ENCODE measurements at places on chromosomes 3 and 15.

- DNase-seq, result no peak
Measured at GRCh38 chr3:45976191-45977091, 19.2 kb downstream of the FYCO1 start.

GRCh38 chr3:165553371-165553770 lies 283.9 kb downstream of the BCHE start:
- no peak for DNase-seq

DNA sequence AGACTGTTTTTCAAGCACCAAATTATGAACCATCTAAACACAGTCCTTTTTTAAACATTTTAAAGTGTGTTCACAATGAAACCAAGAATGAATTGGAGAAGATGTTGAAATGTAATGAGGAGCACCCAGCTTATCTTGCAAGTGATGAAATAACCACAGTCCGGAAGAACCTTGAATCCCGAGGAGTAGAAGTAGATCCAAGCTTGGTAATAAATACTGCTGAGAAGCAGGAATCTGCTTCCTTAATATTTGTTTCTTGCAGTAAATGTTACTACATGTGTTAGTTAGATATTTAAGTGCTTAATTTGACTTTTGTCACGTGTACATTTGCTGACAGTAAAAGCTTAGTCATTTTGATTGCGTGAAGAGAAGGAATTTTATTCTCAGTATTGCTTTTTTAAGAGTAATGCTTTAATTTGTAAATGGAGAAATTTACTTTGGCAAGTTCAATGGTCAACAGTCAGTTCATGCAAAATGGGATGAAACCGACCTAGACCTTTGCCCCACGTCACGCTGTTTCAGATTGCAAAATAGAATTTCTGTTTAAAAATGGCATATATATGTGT lies 69.8 kb downstream of the OPA1 start:
- DNase-seq, result peak; percentile 86

DNA sequence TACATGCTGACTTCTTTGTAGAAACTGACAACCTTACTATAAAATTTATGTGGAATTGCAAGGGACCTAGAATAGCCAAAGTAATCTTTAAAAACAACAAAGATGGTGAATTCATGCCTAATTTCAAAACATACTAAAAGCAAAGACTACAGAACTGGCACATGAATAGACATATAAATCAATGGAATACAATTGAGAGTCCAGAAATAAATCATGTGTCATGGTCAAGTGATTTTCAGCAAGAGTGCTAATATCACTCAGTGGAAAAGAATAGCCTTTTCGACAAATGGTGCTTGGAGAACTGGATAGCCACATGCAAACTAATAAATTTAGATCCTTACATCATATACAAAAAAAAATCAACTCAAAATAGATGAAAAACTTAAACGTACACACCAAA lies 8.7 kb downstream of the IMPG2 start:
- DNase-seq, result no peak

GRCh38 chr3:53938645-53939044 lies 47.0 kb upstream of the SELENOK start:
- peak; percentile 53 for DNase-seq

DNA sequence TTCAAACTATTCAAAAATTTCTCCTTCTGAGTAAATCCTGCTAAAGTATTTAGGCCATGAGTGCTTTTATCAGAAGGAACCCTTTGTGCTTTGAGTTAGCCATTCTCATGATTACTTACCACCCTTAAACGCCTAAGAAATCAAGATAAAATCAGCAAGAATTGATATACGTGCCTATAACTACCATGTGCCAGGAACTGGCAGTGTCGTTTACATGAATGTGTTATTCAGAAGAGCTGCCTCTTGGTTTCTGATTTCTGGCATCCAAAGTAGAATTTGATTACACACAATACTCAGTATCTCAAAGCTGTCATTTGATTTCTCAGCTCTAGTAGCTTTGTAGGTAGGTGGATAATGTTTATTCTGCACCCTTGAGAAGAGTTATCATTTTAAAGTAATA lies 351.3 kb upstream of the CCDC54 start:
- no peak for DNase-seq

DNA sequence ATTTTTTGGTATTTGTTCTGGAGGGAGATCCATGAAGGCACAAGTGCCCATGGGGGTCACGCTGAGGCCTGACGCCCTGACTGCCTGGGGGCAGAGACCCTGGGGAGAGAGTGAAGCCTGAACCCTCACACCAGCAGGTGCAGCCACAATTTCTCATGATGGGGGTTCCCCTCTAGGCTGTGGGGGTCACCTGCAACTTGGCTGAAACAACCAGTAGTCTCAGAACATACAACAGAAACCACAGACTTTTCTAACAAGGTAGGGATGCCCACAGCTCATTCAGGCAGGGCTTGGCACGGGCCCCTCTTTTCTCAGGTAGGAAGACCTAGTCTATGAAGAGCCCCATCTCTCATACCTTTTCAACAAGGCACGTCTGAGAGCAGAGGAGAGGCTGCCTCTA lies 245.1 kb downstream of the ADAMTS17 start:
- no peak for DNase-seq

GRCh38 chr15:49188933-49189332 lies 18.9 kb downstream of the GALK2 start:
- DNase-seq, result no peak

DNA sequence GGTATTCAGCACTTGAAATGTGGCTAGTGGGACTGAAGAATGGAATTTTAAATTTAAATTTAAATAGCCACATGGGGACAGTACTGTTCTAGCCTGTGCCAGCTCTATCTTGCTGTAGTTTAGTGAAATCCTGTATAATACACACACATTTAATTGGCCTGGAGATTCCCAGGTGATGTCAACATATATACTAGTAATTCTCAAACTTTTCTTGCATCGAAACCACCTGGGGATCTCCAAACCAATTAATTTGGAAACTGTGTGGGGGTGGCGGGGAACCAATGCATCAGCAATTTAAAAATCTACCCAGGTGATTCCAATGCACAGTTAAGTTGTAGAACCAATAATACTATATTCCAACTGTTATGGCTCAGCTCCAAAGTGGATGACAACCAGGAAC lies 228.9 kb upstream of the MRPL3 start:
- DNase-seq, result no peak

DNA sequence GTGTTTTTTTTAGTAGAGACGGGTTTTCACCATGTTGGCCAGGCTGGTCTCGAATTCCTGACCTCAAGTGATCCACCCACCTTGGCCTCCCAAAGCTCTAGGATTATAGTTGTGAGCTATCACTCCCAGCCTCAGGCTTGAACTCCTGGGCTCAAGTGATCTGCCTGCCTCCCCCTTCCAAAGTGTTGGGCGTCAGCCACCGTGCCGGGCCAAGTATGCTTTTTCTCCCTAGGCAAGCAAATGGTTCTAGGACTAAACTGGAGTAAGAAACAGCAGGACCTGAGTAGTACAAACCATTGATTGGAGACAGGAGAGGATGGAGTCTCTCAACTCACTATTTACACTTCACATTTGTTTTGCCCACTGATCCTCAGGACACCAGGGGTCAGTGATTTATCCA lies 4.6 kb upstream of the PTPN9 start:
- no peak for DNase-seq

DNA sequence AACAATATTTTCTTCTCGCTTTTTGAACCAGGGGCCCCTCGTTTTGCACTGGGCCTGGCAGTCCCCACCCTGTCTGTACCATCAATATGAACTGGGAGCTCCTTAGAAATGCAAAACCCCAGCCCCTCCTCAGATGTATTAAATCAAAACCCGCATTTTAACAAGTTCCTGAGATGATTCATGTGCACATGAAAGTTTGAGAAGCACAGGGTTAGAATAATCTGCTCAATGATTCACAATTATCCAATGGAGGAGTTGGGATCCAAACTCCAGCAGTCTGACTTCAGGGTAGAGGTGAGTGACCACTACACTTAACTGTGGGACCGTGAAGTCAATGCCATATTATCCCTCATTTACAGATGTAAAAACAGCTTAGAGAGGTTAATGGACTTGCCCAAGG lies 256.4 kb downstream of the IGSF11 start:
- DNase-seq, result no peak

GRCh38 chr3:194091141-194091540 lies 44.8 kb upstream of the HES1 start:
- peak; percentile 59 for DNase-seq

- DNase-seq, result no peak
Measured at GRCh38 chr15:68691705-68692104, 112.9 kb downstream of the CORO2B start.

DNA sequence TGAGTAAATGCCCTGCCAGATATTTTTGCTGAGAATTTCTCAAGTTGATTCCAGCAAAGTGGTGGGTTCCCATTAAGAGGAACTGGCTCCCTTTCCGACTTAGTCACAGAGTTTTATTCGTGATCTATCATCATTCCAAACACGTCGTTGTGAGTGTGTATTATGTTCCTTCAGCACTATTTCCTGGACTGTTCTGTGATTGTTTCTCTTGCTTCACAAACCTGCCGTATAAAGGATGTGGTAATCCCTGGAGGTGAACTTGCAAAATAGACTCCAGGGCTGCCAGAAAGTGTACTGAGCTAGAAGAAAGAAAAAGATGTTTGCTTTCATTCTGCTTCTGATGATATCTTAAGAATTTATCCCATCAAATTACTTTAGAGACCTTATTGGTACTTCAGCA lies 14.5 kb upstream of the CAPN3 start:
- DNase-seq, result peak; percentile 69

DNA sequence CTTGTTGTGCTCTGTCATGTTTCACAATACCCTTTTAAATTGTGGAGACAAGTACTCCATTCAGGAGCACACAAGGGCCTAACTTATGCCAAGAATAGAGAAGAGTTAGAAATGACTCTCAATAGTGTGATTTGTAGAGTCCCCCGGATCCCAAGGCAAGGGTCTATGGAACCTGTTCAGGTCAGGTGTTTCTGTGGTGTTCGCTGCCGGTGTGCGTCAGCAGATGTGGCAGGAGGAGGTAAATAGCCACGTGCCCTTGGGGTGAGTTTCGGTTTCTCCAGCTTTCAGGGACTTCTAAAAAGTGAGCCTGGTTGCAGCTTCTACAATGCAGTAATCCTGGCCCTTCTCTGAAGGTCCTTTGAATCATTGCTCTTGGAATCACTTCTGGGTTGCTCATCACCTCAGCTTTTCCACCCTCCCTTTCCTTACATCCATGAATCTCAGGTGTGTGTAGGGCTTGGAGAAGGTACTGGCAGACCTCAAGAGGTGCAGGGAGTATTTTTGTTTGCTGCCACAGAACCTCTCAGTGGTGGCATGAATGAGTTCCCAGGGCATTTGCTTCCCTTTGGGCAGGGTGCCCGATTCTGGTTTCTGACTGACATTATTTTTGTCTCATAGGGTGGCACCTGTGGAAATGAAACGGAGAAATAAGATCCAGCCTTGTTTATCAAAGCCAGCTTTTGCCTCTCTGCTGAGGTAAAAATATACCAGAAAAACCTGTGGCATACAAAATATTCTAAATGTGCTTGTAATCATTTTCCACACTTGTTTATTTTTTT lies 7.3 kb downstream of the ST3GAL6 start:
- no peak for DNase-seq

DNA sequence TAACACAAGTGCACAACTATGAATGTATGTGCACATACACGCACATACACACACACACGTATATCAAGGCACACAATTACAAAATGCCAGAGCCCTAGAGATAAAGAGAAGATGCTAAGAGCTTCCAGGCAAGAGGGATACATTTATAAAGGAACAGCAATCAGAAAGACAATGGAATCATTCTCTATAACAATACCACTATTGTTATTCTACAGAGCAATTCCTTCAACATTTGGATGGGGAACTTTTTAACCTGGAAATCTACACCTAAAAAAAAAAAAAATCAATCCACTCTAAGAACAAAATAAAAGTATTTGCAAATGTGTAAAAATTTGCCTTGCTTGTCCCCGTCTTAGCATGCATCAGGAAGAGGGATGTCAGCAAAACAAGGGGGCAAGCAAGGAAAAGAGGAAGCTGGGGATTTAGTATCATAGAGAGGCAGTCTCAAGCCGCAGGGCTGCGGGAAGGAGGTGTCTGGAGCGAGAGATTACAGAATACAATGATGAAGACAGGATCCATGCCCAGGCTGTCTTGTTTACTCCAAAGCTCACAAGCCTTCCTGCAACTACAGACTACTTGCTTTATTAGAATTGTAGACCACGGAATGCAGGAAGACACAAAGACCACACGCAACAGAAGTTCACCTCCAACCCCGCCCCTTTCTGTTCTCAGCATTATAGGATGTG lies 220.2 kb downstream of the NTRK3 start:
- no peak for DNase-seq

GRCh38 chr15:73723191-73723590 lies 30.0 kb downstream of the INSYN1 start:
- DNase-seq, result no peak

DNA sequence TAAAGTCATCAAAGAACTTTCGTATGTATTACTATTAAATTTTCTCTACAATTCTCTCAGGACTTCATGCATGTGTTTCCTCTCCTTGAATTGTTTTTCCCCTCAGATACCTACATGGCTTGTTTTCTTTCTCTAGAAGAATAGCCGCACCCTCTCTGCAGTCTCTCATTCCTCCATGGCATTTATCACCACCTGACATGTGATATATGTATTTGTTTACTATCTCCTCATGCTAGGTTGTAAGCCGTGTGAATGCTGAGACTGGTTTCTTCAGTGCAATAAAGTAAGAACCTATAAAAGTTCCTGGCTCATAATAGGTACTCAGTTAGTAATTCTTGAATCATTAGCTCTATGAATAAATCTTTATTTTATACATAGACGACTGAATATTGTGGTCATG lies 149.2 kb downstream of the CNTN4 start:
- DNase-seq, result no peak

GRCh38 chr15:75112848-75113492 lies 88.7 kb upstream of the C15orf39 start:
- no peak for DNase-seq

DNA sequence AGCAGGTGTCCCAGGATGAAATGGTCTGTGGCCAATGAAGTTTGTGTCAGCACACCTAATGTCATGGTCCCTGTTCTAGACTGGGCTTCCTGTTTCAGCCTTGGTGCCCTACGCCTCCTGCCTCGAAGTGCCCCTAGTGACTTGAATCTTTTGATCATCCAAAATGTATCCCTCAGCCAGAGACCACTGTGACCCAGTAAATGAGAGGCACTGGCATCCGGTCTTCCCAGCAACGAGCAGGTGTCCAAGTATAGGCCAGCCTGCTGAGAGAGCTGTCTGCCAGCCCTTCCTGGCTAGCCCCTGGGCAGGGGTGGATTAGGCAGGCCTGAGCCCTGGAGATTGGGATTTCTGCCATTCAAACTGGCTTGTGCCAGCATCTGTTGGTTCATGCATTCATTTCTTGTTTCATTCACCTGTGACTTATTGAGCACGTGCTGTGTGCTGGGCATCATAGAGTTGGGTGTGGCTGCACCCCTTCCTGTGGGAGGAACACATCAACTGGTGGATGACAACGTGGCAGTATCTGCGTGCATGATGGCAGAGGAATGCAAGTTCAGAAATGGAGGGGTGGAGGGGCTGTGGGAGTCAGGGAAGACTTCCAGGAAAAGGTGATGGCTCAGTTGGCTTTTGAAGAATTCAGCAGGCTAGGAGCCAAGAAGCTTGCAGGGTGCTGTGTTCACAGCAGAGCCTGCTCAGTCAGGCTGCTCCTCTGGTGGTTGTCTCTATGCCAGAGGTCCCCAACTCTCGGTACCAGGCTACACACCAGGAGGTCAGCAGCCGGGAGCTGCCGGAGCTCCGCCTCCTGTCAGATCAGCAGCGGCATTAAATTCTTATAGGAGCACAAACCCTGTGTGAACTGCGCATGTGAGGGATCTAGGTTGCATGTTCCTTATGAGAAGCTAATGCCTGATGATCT lies 21.6 kb downstream of the ESYT3 start:
- no peak for DNase-seq

Data from fibroblast of villous mesenchyme (primary cell).